Activated CD4-positive, alpha-beta T cell treated with anti-CD3 and anti-CD28 coated beads for 4 hours (primary cell): ENCODE measurements at places on chromosomes 7 and 10.
A peak's percentile ranks its signal among the peaks of the same experiment; 100 is the strongest.

- no peak for DNase-seq
These were observed 23.2 kb downstream of the POR start for GRCh38 chr7:75937958-75938786.

- DNase-seq = no peak
These were observed 402 bp upstream of the TMEM168 start for GRCh38 chr7:112790586-112791003.

GRCh38 chr7:101234636-101235035 is 3.0 kb downstream of the CLDN15 start:
- DNase-seq = no peak

DNA sequence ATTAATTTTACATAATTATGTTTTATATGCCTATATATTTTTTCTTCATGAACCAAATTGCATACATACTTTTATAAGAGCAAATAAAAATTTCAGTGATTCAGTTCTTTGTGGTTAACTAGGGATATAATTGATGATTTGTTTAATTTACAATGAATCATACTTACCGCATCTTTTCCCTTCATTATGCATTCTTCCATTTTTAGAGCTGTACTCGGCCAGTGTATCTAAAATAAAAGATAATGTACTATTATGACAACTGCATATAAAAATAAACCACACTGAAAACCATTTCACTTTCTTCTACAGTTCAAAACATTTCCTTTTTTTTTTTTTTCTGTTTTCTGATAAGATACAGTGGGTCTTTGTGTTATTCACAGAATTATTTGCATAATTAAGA is 179.9 kb downstream of the SEMA3E start:
- DNase-seq = no peak

- DNase-seq = peak; percentile 17
These were observed 34.0 kb downstream of the GATA3 start for GRCh38 chr10:8088504-8088903.

DNA sequence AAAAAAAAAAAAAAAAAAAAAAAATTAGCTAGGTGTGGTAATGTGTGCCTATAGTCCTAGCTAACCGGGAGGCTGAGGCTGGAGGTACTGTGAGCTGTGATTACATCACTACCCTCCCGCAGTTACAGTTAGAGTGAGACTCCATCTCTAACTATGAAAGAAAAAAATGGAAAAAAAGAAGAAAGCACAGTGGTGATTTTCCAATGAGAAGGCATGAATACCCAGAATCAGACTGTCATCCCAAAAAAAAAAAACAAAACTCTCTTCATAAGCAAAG is 269.9 kb upstream of the MKLN1 start:
- peak; percentile 37 for DNase-seq

DNA sequence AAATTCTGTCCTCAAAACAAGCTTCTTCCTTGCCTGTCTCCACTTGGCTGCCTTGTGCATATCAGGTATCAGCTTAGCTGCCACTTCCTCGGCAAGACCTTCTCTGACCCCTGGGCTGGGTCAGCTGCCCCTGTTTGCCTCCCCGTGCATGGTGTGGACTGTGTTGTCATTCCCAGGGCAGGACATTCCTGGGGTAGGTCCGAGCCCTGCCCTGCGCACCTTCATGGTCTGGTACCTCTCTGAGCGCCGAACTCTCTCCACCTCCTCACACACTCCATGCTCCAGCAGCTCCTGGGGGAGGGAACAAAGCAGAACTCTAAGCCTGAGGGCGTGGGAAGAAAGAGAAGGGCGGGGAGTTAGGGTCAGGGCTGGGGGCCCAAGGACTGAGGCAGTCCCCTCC is 3.8 kb downstream of the POLM start:
- no peak for DNase-seq

GRCh38 chr7:5203183-5203537 is 13.1 kb downstream of the WIPI2 start:
- no peak for DNase-seq

DNA sequence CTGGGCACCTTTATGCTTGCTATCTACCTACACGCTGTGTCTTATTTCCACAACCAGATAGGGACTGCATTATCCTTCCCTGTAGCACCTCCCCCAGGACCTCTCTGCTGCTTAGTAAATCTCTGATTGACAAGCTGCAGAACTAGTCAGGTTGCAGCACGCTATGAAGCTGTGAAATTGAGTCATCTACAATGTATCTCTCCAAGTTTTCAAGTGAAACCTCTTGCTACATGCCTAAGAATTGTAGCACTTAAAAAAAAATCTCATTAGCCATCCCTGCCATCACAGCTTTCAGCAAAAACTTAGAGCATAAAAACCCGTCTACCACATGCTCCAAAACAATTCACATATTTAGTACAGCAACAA is 69.7 kb upstream of the FGFR2 start:
- no peak for DNase-seq

DNA sequence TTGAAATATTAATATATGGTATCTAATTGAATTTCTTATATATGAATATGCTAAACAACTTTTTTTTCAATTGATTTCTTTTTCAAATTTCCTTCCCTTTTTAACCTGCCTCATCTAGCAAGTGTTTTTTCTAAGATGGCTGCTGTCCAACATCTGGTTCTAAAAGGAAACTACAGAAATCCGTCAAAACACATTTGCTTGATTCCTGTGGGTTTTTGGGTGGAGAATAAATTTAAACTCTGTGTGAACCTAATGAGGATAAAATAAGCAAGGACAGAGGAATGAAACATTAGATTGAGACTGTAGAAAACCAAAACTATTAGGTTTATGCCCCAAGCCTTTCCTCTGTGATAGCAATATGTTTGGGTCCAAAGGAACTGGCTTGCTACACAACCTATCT is 75.5 kb upstream of the STARD3NL start:
- DNase-seq = no peak

DNA sequence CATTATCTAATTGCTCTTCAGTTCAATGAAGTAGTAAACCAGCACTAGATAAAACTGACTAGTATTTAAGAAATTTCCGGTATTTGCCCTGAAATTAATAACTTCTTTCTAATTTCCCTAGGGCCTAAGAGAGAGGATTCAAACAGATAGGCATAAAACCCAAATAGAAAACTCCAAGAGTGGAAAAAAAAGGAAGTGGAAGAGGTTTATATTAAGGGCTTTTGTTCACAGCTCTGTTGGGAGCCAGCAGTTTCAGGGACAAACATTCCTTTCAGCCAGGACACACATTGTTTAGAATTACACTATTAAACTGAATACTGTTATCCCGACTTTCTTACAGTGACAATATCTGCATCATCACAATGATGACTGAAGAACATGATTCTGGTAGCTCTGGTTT is 3.6 kb downstream of the ODAD2 start:
- DNase-seq = no peak

DNA sequence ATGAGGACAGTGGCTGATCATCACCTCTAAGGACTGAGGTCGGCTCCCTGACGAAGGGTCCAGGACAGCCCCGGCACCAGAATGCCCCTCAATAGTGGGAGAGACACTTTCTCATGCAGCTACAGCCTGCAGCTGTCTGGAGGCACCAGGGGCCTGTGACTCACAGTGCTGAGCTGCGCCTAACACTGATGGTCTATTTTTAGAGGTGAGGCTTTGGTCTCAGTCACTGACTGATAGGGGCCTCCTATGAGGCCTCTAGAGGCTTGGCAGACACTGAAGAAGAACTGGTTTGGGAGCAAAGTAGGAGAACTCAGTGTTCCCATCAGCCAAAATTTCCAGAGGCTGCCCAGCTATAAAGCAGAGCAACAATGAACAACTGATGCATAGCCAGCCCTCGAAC is 130.1 kb downstream of the COBL start:
- no peak for DNase-seq

GRCh38 chr10:87750001-87750671 is 67.9 kb downstream of the ATAD1 start:
- DNase-seq = no peak

DNA sequence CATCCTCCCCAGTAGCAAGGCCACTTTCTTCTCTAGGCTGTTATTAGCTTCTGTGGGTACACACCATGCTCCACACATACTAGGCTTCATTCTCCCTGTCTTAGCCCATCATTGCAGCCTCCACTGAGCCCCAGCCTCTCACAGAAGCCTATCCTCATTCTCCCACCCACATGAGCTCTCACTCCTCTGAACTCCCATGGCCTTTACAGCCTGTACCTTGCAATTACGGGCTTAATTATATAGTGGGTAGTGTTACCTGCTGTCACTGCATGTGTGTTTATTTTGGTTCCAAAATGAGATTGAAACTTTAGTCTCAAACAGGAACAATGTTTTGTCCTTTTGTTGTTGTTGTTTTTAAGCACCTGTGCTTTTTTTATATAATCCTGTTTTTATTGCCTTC is 460.0 kb downstream of the KCNMA1 start:
- no peak for DNase-seq

DNA sequence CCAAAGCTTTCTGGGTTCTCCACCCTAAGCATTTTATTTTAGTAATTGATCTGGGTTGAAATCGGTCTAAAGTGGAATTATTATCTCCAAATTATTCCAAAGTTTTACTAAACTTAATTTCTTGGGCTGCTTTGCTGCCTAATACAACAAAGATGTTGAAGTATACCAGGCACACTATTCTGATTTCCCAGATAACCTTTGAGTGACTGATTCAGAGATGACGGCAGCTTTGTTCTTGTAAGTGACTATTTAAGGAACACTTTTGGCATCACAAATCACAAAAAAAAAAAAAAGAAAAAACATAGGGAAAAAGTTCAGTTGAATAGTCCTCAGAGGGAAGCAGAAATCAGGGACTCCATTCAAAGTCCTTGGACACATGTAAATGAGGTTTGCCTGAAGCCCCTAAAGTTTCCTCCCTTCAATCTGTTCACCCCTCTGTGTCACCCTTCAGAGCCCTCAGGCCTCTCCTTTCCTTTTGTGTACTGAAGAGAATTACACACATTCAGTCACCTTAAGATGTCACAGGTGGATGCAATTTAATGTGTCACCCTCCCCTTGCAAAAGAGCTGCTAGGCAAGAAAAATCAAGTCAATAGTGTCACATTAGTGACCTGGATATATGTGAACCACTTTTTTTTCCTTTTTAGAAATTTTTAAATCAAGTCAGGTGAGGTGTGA is 81.5 kb downstream of the RTKN2 start:
- DNase-seq = no peak

- DNase-seq = no peak
These were observed 52.9 kb downstream of the ZNF467 start for GRCh38 chr7:149720372-149721083.

DNA sequence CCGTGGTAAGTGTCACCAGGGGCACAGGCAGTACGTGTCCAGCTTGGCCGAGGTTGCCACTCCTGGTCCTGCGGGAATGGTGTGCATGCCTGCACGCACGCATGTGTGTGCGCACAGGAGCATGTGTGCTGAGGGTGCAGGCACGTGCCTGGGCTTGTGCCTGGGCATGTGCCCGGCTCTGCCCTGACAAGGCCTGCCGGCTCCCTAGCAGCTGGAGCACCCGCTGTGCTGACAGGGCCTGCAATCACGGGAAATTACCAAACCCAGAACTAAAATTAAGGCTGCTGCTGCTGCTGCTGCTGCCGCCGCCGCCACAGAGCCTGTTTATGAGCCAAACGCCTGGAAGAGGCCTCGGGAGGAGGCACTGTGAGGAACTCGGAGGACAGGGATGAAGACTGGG is 28.7 kb downstream of the GHRHR start:
- DNase-seq = no peak

DNA sequence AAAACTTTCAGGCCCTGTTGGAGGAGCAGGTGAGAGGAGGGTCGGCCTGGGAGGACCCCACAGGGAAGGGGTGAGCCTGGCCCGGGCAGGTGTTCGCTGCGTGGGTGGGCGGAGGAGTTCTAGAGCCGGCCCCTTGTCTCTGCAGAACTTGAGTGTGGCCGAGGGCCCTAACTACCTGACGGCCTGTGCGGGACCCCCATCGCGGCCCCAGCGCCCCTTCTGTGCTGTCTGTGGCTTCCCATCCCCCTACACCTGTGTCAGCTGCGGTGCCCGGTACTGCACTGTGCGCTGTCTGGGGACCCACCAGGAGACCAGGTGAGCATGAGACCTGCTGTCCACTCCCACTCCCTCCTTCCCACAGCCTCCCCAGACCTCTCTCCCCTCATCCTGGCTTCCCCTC is 5.6 kb downstream of the ZNHIT1 start:
- DNase-seq = no peak

DNA sequence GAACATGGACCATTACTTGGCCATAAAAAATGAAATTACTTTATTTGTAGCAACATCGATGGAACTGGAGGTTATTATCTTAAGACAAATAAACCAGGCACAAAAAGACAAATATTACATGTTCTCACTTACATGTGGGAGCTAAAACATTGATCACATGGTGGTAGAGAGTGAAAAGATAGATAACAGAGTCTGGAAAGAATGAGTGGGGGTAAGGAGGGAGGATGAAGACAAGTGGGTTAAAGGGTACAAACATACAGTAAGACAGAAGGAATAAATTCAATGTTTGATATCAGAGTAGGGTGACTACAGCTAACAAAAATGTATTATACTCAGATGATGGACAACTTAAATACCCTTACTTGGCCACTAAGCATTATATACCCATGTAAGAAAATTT is 100.0 kb upstream of the WNT16 start:
- no peak for DNase-seq

GRCh38 chr7:3165681-3166580 is 122.3 kb upstream of the CARD11 start:
- no peak for DNase-seq

DNA sequence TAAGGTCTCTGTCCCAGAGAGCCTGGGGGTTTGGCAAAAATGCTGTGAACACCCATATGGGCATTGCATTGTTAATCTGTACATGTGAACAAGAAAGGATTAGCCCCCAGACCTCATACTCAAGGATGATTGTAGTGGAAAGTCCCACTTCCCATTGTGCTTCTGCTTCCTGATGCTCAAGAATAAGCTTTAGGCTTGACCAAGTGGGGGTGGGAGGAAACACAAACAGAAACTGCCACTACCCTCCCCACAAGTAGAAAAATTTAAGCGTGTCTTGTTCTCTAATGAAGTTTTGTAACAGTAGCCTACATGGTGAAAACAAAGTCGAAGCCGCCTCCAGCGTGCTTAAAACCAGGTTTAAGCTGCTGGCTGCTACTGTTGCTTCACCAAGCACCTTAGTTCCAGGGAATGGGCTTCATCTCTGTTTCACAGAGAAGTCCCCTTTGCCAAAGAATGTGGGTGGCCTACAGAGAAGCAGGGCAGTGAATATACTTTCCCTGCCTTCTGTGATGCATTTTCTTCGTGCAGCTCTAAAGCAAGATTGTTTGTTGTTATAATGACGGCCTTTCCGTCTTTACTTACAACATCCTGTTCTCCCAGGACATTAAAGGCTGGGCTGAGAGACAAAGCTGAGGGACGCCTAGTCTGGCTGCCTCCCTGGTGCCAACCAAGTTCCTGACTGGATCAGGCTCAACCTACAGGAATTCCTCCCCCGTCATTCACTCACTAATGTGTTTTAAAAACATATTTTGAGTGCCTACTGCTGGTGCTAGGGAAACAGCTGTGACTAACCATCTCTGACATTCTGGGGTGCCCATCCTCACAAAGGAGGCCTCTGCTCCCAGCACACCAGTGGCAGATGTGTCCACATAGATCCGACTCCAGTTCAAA is 32.1 kb upstream of the CCSER2 start:
- no peak for DNase-seq

GRCh38 chr10:117429643-117430265 is 54.5 kb upstream of the PDZD8 start:
- DNase-seq = no peak

GRCh38 chr7:84021292-84021908 is 173.2 kb downstream of the SEMA3A start:
- DNase-seq = no peak
